ENCODE measurements at places on chromosomes 7 and 10. TPM values are rescaled to one million over a fixed set of nuclear protein-coding genes. Genes with fewer than 3 reads are reported as not detected.

RNF133 gene
- not detected for polyA plus RNA-seq

GIMAP6 gene
- polyA plus RNA-seq = 70.2 TPM

CCDC136 gene
- polyA plus RNA-seq = not detected

GRCh38 chr10:72122221-72122620 is 33.9 kb upstream of the SPOCK2 start:
- DNase-seq = no peak

DNA sequence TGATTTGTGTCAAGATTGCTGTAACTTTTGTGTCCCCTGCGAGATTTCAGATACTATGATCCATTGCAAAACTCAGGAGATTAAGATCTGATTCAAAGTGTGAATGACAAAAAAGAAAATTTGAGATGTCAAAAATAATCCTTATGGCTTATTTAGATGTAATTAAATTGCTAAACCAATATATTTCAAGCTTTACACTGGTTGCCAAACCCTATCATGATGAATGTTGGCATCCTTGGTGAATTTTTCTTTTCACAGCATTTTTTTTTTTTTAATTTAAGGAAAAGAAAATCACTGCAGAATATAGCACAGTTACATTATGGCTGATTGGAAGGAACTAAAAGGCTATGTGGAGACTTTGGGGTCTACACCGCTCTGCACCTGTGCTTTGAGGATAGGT is 133.5 kb upstream of the PITRM1 start:
- no peak for DNase-seq

GRCh38 chr7:155764438-155764793 is 47.8 kb downstream of the SHH start:
- DNase-seq = no peak

ZCWPW1 gene
- polyA plus RNA-seq = 0.60 TPM

DNA sequence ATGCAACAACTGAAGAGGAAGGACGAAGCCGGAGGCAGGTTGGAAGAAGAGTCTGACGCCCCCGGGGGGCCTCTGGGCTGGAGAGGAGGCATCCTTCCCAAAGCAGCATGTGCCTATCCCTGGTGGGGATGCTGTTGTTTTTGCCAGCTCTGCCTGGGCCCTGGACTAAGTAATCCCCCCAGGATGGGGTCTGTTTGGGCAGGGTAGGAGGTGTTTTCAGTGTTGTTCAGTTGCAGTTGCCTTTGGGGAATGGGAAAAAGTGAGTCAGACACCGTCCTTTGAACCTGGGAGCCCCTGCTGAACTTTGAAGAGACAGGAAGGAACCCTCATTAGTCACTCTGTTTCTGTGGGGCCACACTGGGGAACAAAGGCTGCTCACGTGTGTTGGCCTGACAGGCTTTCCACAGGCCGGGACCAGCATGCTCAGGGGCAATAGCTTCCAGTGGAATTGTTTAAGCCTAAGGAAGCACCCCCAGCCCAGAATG is 35.2 kb upstream of the GDF10 start:
- peak; percentile 92 for DNase-seq

DNA sequence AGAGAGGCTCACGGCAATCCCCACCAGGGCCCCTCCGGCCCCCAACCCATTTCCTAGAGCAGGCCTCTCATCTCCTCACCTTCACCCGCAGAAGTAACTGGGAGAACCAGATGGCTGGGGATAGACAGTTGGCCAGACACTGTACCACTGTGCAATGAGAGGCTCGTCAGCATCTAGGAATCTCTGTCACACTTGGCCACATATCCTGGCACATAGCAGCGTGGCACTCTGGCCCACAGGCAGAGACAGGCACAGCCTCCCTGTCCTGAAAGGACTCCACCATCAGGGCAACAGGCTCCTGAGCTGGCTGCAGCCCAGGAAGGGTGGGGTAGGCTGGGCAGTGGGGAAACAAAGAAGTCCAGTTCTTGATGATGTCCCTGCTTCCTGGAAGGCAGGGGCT is 45.8 kb downstream of the C10orf143 start:
- DNase-seq = no peak

DNA sequence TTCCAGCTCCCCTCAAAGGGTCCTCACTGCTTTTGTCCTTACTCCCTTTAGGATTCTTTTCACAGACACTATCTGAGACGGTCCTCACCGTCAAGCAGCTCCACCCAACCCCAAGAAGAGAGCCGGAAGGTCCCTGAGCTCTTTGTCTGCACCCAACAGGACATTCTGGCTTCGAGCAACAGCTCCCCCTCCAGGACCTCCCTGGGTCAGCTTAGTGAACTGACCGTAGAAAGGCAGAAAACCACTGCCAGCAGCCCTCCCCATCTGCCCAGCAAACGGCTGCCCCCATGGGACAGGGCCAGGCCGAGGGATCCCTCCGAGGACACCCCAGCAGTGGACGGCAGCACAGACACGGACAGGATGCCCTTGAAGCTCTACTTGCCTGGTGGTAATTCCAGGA is 19.9 kb downstream of the MINDY4 start:
- DNase-seq = no peak

- DNase-seq = peak; percentile 12
These were observed 356.5 kb upstream of the ZNF32 start for GRCh38 chr10:44004913-44005787.

DNA sequence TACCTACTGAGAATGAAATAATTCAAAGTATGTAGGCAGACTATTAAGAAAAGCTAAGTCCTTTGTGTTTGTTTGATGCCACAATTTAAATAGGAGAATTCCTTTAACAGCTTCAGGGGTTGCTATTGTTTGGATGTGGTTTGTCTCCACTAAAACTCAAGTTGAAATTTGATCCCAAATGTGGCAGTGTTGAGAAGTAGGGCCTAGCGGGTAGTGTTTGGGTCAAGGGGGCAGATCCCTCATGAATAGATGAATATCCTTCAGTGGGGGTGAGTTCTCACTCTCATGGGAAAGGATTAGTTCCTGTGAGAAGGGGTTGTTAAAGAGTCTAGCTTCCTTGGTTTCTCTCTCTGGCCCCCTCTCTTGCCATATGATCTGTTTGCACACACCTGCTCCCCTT is 97.0 kb downstream of the HGF start:
- no peak for DNase-seq

ST8SIA6 gene
- polyA plus RNA-seq = not detected

MEIG1 gene
- polyA plus RNA-seq = not detected

RSPH10B2 gene
- not detected for polyA plus RNA-seq

GRCh38 chr10:75718991-75719390 is 287.6 kb downstream of the LRMDA start:
- DNase-seq = peak; percentile 15

COL13A1 gene
- polyA plus RNA-seq = not detected

SRPK2 gene
- 30.0 TPM for polyA plus RNA-seq

MYO3A gene
- not detected for polyA plus RNA-seq

- DNase-seq = no peak
These were observed 561.1 kb downstream of the TCERG1L start for GRCh38 chr10:130750441-130750840.

Data from CD14-positive monocyte (primary cell).